Substantia nigra (tissue), 51 donors: ENCODE measurements at places on chromosomes 2 and 18.

- DNase-seq, result no peak
Measured at GRCh38 chr2:224016963-224017362, 22.1 kb downstream of the SERPINE2 start.

DNA sequence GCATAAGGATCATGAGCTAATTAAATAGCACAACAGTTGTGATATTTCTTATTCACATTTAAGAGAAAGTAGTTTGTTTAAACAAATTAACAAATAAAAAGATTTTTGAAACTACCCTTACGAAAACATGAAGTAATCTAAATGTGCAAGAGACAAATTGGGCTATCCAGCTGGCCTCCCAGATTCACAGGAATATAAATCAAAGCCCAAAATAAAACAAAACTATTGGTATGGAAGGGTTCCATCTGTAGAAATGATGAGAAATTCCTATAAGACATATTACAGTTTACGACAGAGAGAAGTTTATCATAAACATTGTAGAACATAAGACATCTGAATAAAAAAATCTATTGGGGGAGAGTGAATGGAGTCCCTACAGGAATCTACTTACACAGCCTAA, 1125.1 kb downstream of the TDRD15 start:
- DNase-seq, result no peak

GRCh38 chr2:6934345-6934744, 17.1 kb downstream of the RNF144A start:
- no peak for DNase-seq

DNA sequence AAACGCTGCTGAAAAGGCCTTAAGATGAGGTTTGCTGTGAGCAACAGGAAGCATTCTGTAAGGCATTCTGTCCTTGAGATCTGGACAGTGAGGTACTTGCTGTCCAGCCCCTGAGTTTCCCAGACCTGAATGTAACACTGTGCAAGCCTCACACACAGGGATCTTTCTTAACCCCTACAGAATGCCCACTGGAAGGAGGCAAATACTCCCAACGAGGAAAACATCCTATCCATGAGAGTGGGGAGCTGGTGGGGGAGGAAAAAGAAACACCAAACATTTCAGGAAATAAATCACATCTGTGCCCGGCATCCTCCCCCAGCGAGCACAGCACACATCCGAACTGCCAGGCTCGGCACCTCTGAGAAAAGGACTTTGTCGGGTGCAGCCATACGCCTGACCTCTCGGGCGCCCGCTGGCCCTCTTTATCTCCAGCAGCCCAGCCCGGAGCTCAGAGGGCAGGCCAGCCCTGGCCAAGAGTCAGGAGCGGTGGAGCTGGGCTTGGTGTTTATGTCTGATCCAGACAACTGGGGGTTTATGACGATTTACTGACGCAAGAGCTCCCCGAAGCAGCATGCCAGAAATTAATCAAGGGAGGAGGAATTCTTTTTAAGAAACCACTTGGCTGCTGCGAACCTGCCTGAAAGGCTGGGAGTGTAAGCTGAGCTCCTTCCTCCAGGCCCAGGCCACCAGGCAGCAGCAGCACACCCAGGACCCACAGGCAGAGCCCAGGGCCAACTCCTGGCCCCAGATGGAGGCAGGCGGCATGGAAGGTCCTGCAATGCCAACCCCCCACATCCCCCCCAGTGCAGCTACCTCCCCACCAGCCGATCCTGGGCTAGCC, 72.2 kb downstream of the HDAC4 start:
- DNase-seq, result no peak

- DNase-seq, result no peak
Measured at GRCh38 chr18:23578891-23579653, 7.2 kb downstream of the NPC1 start.

GRCh38 chr2:23516520-23517256, 131.7 kb downstream of the KLHL29 start:
- no peak for DNase-seq

- DNase-seq, result no peak
Measured at GRCh38 chr2:30491225-30491624, 44.2 kb downstream of the LCLAT1 start.

- DNase-seq, result no peak
Measured at GRCh38 chr2:173307293-173307692, 47.4 kb upstream of the CDCA7 start.

DNA sequence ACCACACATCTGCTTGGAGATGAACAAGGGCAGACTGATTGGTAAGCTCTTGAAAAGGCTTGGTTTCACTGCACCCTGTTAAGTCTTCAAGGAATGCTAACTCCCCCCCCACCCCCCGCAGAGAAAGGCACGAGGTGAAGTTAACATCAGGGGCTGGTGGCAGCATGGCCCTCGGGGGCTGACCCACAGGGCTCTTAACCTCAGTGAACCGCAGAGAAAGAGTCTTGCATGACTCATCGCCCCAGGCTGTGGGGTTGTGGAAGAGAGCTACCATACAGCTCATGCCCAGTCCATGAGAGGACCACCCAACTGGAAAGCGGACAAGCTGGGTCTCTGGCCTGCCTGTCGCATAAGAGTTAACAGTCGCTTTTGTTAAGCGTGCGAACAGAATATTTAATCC, 10.6 kb upstream of the CEP68 start:
- no peak for DNase-seq

DNA sequence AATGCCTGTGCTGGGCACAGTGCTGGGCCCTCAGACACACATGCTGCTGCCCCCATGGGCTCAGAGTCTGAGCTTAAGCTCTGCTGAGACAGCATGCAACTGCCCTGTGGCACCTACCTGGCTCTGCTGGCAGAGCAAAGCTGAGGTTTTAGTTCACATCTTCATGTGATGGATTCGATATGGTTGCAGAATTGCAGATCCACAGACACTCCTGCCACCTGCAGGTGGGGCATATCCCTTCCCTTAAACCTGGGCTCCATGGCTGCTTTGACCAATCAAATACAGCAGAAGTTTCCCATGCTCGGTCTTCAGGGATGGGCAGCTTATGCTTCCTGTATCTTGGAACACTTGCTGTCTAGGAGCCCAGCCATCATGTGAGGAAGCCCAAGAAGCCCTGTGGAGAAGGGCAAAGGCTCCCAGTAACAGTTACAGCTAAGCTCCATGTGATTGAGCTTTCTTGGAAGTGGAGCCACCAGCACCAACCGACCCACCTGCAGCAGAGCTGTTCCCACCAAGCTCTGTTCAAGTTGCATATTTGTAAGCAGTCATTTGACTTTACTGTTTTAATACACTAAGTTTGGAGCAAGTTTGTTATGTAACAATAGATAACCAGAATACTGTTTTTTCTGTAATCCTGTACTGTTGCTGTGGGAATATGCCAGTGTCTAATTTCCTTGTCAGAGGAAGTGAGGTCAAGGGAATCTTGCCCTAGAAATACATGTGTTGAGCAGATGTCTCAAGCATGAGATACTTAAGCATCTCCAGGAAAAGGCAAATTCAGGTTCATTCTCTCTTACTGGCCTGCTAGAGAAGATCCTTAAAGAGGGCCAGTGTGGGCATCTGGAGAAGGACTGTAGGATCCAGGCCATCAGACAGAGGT, 79.3 kb downstream of the SH3RF3 start:
- DNase-seq, result no peak

DNA sequence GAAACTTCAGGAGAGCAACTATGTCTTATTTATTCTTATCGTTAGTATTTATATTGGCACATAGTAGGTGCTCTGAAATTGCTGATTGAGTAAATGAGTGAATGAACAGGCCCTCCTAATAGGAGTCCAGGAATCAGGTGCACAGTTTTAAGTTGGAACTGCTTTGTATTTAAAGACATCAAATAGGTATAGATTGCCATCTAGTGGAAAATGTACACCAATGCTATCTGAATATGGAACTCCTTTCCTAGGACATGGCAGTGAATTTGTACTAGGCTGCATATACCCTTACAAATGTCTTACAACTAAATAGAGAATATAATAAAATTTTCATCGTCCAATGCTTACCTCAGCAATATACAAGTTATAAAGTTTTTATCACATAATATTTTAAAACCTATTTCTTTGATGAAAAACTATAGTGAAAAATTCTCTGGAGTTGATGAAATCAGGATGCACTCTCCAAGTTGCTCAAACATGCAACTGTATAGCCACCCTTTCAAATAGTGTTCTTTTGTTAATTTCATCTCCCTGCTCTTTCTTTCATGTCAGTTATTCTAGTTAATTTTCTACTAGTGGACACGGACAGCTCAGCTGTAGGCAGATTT, 318.9 kb upstream of the SYT4 start:
- DNase-seq, result no peak

DNA sequence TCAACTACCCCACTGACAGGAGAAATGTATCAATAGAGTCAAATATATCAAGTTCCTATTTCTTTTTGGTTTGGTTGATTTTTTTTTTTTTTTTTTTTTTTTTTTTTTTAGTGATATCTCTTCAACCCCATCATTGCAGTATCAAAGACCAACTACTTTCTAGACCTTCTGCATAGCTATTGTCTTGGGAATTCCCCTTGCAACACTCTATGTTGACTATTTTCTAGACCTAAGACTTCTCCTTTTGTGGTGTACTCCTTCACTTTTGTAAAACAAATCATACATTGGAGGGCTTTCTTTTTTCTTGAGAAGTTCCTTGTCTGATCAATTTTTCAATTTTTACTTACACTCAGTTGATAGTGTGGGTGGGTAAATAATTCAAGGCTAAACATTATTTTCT, 46.5 kb upstream of the NR4A2 start:
- no peak for DNase-seq

DNA sequence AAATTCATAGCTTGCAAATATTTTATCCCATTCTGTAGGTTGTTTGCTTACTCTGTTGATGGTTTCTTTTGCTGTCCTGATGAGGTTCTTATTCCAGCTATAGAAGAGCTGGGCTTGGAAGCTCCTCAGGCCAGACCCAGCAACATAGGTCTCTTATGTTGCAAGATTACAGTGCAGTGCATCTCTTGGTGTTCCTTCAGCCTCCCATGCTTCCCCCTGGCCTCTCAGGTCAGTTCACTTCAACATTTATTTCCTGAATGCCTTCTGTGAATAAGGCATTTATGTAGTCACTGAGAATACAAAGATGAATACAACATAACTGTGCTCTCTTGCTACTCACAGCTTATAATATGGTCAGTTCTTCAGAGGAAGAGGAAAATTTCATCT, 179.0 kb upstream of the SLC39A10 start:
- no peak for DNase-seq

- no peak for DNase-seq
Measured at GRCh38 chr2:188378371-188378950, 86.8 kb downstream of the GULP1 start.

DNA sequence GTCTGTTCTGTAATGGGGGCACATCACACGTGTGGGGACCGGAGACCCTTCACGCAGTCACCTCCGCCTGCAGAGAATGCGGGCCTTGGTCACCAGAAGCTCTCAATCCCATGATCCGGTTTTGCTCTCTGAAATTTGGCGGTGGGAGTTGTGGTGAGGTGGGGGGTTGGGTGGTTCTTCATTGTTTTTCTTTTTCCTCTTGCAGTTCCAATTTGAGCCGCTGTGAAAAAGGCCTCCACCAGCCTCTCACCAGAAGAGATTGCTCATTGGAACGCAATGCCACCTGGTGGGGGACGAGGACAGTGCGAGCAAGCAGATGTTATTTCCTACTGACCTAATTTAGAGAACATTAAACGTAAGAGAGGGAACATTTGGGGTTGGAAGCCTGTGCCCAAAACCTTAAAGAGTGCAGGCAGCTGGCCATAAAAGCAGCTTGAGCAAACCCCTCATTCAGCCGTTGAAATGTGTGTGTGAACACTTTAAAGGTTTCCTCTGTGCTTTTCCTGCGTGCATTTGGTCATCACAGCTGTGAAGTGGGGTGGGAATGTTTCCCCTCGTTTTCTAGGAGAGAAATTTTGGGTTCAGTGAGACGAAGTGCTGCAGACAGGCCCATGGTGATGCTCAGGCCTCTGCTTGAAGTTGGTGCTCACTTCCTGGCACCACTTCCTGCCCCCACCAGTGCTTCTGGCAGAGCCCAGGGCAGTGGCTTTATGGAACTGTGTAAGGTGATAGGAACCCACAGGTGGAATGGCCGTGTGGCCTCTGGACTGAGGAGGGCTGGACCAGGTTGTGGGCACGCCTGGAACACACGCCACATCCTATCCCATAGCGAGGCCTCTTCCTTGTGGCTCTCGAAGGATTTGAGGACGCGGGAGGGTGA, 61.7 kb downstream of the ZCCHC2 start:
- peak; percentile 73 for DNase-seq

DNA sequence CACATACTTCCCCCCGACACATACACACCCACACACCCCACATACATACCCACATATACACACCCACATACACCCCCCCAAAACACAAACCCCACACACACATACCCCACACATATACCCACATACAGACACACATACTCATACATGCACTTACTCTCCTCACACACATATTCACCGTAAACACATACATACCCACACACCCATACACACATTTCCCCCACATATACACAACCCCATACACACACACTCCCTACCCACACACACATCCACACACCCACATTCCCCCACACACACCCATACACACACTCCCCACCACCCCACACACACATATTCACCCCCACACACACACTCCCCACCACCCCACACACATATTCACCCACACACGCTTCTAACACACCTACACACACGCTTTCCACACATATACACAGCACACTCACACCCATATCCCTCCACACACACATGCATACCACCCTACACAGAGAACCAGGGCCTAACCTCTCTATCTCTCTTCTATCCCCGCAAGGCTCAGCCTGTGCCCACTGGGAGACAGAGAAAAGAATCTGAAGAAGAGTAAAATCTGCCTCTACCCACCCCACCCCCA, 182.4 kb upstream of the ETAA1 start:
- DNase-seq, result no peak

- DNase-seq, result no peak
Measured at GRCh38 chr2:218822622-218823021, 9.0 kb downstream of the PRKAG3 start.

DNA sequence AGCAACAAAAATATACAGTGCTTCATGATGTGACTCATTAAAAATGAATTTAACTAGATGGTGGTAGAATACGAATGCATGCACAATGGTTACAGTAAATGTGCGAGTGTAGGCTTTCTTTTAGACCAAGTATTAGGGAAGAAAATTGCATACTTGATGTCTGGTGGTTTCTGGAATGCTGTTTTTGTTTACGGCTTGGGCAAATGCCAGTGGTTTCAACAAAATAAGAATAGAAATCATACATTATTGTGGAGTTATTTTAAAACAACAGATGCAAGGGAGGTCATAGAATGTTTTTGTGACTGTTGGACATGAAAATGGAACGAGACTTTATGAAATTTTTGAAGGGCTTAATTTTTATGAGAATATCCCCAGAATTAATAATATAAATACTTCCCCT, 580.9 kb downstream of the PLCL1 start:
- DNase-seq, result no peak

DNA sequence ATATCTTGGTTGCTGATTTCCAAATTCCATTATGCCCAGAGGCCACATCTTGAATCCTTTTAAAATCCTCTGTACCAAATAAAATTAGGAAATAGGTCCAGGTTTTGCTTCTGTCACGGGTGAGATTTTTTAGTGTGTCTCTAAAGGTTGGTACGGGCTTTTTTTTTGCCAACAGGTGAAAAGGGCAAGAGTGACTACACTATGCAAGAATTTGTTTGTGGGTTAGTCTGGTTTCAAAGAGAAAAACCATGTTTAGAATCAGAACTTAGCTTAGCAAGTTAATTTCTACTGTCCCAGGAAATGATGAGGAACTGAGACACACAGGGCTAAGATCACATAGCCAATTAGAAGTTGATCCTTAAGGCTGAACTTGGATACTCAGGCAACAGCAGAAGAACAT, 41.7 kb downstream of the POLR1A start:
- DNase-seq, result no peak

- DNase-seq, result no peak
Measured at GRCh38 chr2:201608021-201608420, 35.3 kb downstream of the TMEM237 start.
